ENCODE measurements at places on chromosomes 5 and 9. TPM values are rescaled to one million over a fixed set of nuclear protein-coding genes. Genes with fewer than 3 reads are reported as not detected.

GGTA1 gene
- 9.6 TPM for total RNA-seq

LRRC19 gene
- not detected for total RNA-seq

SH3PXD2B gene
- total RNA-seq: 30.7 TPM

SLC23A1 gene
- 0.30 TPM for total RNA-seq

All from skin of body (tissue), 3 donors.